ENCODE measurements at places on chromosomes 2 and 18. TPM values are rescaled to one million over a fixed set of nuclear protein-coding genes. Genes with fewer than 3 reads are reported as not detected.

GRCh38 chr2:241617431-241618154 is 19.4 kb downstream of the THAP4 start:
- no peak for DNase-seq

GRCh38 chr18:44681076-44681970 is 635 bp downstream of the SETBP1 start:
- DNase-seq = peak; percentile 20

DNA sequence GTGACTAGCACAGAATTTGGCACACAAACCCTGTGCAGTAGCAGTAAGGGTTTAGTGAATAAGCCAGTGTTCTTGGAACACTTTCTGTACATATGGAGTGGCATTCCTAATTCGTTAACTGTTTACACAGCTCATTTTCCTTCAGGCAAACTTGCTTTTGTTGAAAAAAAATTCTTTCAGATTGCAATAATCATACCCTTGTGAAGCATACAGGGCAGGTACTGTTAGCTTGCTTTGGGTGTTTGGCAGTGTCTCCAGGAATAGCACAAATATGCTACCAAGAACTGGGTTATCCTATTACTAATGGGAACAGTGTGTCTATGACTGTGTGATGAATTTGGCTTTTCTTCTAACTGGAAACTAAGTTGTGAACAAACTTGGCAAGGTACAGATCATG is 33.4 kb downstream of the UGP2 start:
- DNase-seq = no peak

GRCh38 chr2:105641389-105641811 is 103.3 kb upstream of the NCK2 start:
- peak; percentile 91 for DNase-seq

DNA sequence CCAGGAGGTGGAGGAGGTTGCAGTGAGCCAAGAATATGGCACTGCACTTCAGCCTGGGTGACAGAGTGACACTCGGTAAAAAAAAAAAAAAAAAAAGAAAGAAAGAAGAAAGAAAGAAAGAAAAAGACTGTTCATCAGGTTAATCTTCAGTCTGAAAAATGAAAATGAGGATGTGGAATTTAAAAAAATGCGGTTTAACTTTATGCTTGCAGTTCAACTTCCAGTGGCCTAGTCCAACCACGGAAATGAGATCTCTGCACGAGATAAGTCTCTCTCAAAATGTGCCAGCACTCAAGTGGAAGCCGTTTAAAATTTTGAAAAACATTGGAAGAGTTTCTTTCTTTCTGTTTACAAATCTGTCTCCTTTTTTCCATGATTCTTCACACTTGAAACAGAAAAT is 112.1 kb downstream of the DOCK10 start:
- DNase-seq = no peak

NRP2 gene
- 21.9 TPM for total RNA-seq

NFU1 gene
- total RNA-seq = 30.2 TPM

GALR1 gene
- 1.3 TPM for total RNA-seq
